CD8-positive, alpha-beta memory T cell (primary cell): ENCODE measurements at places on chromosomes 13 and 19.
A peak's percentile ranks its signal among the peaks of the same experiment; 100 is the strongest.

- DNase-seq, result no peak
Observed at GRCh38 chr19:53055117-53055516, 10.6 kb downstream of the ERVV-2 start.

DNA sequence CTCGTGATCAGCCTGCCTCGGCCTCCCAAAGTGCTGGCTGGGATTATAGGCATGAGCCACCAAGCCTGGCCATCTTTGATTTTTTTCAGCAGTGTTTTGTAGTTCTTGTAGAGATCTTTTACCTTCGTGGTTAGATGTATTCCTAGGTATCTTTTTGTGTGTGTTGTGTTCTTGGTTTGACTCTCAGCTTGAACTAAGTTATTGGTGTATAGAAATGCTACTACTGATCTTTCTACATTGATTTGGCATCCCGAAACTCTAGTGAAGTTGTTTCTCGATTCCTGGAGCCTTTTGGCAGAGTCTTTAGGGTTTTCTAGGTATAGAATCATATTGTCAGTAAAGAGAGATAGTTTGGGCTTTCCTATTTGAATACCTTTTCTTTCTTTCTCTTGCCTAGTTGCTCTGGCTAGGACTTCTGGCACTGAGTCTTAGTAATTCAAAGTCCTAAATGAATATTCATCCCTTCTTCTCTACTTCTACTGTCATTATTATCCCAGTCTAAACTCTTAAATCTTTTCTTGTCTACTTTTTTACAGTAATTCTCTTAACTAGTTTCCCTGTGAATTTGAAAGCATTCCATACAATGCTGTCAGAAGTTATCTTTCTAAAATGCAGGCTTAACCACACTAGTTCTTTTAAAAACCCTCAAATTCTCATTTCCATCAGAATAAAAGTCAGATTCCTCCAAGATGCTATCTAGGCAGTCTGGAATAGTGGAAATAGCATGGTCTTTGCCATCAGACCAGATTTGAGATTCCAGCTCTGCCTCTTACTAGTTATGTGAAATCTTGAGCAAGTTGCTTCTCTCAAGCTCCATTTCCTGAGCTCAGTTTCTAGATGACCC is 7.0 kb downstream of the GPR18 start:
- DNase-seq, result no peak

DNA sequence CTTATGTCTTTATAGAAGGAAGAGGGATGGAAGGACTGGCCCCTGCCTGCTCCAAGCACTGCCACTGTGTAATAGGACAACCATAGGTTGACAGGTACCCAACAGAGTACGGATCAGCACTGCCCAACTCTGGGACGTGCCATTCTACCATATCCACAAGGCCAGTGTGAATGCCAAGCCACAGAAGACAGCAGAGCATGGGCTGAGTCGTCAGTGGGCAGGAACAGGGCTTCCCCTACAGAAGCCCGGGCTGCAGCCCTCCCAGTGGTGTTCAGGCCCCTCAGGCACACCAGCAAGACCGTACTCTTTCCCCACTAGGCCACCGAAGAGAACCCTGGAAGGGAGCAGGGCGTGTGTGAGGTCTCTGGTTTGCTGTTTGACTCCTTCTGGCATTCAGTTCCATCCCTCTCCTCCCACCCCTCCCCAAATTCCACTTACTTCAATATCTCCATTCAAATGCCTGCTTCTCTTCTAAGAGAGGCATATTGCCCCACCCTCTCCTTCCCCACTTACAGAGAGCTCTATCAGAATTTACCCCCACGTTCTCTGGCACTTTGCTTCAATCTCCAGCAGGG is 209.4 kb downstream of the FOXO1 start:
- no peak for DNase-seq

- DNase-seq, result no peak
Observed at GRCh38 chr19:27861411-27861975, 1351.5 kb downstream of the UQCRFS1 start.

GRCh38 chr13:51831519-51831918 is 13.5 kb downstream of the TMEM272 start:
- no peak for DNase-seq

- no peak for DNase-seq
Observed at GRCh38 chr19:5339950-5340636, 519 bp downstream of the PTPRS start.

- no peak for DNase-seq
Observed at GRCh38 chr13:79528356-79528755, 47.4 kb downstream of the NDFIP2 start.

DNA sequence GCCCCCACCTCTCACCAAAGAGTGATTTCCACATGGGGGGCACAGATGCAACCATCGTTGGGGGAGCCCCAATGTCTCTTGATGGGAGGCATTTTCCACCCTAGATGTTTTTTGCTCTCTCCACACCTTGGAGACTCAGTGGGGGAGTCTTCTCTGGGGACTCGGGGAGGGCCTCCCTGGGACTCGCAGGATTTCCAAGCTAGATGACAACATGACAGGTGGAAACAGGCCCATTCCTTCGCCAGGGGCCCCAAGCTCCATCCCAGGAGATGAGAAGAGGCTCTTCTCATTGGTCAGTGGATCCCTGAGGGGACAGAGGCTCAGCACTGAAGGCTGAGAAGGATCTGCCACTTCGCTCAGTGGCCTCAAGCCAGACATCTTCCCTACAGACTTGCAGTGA is 12.7 kb upstream of the KIR2DL4 start:
- no peak for DNase-seq

DNA sequence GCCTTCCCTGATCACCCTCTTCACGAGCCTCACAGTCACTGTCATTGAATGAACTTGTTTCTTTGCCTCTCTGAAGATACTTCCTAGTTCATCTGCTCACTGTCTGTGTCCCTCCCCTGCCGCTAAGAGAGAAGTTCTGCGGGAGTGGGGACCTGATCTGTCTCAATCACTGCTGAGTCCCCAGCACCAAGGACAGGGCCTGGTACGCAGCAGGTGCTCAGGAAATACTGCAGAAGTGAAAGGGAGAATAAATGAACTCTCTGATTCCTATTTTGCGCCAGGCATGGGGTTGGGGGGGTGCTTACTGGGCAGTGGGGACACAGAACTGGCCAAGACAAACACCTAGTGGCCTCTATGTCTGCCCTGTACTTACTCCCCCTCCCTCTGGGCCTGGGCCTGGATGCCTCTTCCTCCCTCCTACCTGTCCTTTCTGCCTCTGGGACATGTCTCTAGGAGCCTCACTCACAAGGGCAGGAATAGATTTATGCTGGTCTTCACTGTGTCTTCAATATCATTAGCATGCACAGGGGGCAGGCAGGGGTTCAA is 17.5 kb downstream of the FCGBP start:
- no peak for DNase-seq

DNA sequence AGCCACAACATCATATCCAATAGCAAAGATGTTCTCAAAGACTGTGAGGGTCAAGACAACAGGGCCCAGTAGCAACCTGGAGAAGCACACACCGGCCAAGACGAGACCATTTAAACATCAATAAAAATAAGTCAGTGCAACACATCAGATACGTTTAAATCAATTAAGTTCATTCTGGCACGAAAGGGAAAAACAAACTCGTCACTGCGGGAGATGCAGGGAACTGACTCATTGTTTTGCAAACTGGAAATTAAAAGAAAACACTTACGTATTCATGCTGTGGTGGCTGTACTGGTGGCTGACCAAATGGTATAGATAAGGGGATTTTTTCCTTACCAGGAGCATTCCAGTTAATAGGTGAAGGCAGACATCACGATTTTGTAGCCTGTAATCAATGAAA is 26.3 kb upstream of the SLC15A1 start:
- no peak for DNase-seq

GRCh38 chr13:71156550-71156949 is 710.5 kb downstream of the DACH1 start:
- DNase-seq, result no peak

GRCh38 chr19:18587962-18588610 is 512 bp upstream of the REX1BD start:
- DNase-seq, result no peak

DNA sequence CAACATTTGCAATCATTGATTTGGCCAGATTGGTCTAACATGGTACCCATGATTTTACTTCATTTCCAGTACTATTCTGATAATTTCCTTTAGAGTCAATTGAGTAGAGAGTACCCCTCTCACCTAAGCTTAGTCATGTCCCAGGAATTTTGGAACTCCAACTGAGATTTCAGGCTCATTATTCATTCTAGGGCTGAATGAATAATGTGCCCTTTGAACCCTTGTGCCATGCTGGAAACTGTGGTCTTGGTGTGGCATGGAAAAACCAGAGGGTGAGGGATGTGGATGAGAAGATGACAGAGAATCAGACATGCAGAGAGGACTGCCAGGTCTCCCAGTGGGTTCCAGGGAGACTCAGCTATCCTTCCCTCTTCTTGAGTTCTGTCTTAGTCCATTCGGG is 30.2 kb downstream of the ITM2B start:
- DNase-seq, result no peak

DNA sequence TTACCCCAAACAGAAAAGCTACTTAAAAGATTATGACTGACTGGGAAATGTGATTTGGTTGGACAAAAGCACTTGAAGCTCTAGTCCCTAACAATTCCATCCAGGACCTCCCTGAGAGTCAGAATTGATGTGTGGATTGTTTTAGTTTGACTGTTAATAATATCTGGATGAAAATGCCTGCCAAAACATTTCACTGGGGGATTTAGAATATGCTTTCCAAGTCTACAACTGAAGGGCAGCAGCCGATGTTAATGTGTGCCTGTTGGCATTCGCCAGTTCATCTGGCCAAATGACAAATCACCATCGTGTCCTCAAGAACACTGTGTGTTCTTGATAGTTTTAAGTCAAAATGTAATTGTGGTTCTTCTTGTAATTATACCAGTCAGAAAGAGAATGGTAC is 76.0 kb upstream of the TSC22D1 start:
- no peak for DNase-seq

DNA sequence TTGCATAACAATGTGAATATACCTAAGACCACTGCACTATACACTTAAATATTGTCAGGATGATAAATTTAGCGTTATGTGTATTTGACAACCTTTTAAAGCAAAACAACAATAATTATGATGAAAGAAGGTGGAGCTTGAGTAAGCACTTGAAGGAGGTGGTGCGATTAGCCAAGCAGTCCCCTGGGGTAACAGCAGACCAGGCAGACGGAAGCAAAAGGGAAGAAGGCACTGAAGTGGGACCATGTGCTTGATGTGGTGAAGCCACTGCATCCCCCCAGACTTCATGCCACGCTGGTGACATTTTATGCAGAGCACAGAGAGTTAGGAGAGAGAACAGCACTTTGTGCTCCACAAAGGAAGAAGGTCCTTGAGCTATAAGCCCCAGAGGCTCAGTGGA is 58.3 kb upstream of the ZNF507 start:
- no peak for DNase-seq

GRCh38 chr13:110689711-110690110 is 16.2 kb downstream of the CARS2 start:
- DNase-seq, result no peak

- DNase-seq, result no peak
Observed at GRCh38 chr13:92560883-92561282, 665.7 kb upstream of the GPC6 start.

DNA sequence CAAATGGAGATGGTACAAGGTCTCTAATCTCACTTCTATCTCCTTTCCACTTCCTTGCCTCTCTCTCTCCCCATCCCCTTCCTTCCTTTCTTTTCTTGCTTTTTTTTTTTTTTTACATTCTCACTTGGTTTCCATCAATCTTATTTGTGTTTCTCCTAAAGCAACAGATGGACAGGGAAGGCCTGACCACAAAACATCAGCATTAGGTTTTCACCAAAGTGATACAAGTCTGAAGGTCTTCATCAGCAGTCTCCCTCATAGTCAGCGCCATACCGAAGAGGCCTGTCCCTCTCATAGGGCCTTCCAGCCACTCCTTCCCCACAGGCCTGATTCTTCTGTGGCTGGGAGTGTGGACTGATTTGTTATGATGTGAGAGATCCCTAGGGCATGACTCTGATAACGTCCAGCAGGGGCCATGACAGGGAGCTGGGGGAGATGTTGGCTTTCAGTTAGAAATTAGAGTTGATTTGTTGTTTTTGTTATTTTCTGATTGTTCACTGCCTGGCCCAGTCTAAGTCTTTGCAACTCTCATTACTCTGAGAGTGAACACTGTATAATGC is 158.7 kb downstream of the SLC7A1 start:
- no peak for DNase-seq

DNA sequence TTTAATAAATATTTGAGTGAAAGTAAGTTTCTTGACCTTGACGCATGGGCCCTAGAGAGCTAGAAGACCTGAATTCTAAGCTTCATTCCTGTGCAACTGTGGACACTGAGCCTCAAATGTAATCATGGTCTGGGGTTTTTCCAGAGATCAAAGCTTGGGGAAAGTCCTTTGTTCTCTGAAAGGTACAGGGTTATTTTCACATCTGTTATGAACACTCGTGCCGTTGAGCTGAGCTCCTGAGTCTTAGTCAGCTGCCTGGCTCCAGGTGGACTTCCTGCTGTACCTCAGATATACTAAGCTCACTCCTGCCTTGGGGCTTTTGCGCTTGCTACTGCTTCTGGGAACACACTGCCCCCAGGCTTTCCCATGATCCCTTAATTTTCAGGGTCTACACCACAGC is 7.5 kb upstream of the ZBTB32 start:
- no peak for DNase-seq

DNA sequence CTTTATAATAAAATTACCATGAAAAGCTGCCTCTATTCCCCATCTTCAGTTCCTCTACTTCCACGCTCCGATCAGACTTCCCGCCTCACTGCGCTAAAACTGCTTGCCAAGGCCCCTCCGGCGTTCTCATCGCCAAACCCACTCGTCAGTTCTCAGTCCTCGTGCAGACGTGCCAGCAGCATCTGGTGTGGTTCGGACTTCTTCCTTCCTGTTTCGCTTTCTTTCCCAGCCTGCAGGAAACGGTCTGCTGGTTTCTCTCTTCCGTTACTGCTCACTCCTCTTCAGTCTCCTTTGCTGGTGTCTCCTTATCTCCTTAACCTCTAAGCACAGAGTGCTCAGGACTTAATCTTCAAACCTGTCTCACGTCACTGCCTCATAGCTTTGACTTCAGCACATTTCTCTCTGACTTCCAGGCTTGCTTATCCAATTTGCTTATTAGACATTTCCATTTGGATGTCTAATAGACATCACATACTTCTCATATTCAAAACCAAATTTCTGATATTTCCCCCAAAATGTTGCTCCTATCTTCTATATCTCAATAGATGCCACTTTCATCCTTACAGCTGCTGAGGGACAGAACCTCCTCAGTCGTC is 40.3 kb downstream of the RCBTB2 start:
- DNase-seq, result peak; percentile 85
